ENCODE measurements at places on chromosomes 3 and 15. TPM values are rescaled to one million over a fixed set of nuclear protein-coding genes. Genes with fewer than 3 reads are reported as not detected.

The FOXB1 gene
- total RNA-seq, result not detected

The RLBP1 gene
- not detected for total RNA-seq

GRCh38 chr3:149727656-149728055, 24.6 kb downstream of the COMMD2 start:
- no peak for DNase-seq

GRCh38 chr15:36999778-37000177, 100.6 kb downstream of the MEIS2 start:
- no peak for DNase-seq

- DNase-seq, result no peak
These were observed 1.1 kb downstream of the HEG1 start for GRCh38 chr3:125054449-125055329.

- no peak for DNase-seq
These were observed 22.7 kb downstream of the DGKG start for GRCh38 chr3:186339180-186339918.

DNA sequence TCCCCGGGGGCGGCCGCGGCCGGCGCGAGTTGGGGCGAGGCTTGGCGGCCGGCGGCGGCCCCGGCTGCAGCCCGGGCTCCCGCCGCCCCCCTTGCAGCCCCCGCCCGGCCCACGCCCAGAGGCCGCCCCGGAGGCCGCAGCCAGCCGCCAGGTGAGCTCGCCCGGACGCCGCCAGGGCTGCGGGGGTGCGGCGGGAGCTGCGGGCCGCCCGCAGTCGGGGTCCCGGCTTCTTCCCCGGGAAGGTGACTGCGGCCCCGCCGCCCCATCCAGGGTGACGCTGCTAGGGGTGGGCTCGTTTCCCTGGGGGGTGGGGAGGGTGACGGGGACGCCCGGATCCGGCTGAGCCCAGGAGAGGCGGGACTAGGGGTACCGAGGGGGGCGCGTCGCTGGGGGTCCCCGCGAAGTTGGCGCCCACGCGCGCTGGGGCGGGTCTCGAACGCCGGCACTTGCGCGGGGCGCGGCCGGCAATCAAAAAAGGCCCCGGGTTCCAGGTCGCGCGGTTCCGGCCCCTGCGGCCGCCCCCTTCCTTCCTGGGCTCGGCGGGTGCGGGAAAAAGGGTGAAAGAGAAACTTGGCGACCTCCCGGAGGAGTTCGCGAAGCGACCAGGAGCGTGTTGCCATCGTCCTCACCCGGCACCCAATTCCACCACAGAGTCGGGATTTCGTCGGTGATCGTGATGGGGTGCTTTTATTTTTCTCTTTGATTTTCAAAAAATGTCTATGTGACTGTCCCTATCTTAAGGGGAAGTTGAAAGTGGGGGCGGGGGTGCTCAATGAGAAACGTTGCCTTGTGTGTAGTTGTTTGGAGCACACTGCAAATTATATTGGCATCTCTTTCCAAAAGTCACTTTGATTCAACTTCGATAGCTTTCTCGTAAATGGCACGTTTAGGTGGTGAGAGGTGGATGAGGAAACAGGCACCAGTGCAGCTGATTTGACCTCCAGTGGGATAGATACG, 619 bp downstream of the ATXN7 start:
- peak; percentile 37 for DNase-seq

DNA sequence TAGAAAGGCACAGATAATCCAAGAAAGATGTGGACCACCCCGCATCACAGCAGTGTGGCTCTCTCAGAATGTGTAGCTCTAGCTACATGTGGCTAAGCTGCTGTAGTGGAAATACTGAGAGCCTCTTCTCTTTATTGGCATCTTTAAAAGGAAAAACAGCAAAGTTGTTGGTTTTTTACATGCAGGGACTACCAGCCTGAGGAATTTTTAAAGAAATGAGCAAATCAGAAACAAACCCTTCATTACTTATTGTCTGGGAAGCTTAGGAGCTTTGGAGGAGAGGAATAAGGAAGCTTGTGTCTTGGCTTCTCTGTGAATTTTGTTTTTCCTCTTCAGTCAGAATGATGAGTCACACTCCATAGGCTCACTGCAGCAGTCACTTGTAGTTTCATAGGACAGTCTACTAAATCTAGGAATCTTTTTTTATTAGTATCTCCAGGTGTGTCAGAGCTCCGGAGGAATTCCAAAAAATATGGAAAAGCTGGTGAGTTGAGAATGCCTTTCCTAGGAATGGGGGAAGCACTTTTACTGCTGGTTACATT, 27.5 kb downstream of the POLG start:
- no peak for DNase-seq

DNA sequence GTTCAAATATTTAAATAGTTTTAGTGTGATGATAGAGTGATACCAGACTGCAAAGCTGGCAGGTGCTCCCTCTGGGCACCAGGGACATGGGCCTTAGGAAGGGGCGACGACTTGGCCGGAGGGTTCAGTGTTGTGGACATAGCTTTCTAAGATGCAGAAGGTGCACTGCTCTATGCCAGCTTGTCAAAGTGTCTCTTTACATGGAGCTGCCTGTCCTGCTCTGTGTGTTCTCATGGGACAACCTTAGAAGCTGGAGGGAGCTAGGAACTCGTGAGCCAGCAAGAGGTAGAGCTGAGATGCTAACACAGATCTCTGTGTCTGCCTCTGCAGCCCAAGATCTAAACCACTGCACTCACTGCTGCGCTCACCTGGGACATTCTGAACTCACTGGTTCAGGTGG, 77.8 kb downstream of the SENP2 start:
- DNase-seq, result no peak
